Stimulated activated CD4-positive, alpha-beta T cell treated with anti-CD3 and anti-CD28 coated beads, Interleukin-1b, Interleukin-23, amount 100 ng/mL, for 24 hours (primary cell): ENCODE measurements at places on chromosomes 5 and 9.

DNA sequence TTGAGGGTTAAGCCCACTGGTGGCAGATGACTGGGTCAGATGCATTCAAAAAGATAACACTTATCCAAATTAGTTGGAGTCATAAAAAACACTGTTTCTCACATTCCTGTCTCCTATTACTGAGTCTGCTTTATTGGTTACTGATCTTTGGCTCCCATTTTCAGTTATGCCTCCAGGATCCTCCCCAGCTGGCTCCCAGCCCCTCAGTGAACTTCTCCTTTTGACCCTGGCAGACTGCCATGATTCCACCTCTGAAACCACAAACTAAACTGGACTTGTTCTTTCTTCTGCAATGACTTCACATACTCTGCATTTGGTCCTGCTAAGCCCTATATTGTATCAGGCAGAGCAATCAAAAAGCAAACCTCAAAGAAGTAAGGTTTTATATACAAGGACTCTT, 860.8 kb upstream of the DMAC1 start:
- no peak for DNase-seq

GRCh38 chr5:130234816-130235215, 330.6 kb downstream of the CHSY3 start:
- no peak for DNase-seq

DNA sequence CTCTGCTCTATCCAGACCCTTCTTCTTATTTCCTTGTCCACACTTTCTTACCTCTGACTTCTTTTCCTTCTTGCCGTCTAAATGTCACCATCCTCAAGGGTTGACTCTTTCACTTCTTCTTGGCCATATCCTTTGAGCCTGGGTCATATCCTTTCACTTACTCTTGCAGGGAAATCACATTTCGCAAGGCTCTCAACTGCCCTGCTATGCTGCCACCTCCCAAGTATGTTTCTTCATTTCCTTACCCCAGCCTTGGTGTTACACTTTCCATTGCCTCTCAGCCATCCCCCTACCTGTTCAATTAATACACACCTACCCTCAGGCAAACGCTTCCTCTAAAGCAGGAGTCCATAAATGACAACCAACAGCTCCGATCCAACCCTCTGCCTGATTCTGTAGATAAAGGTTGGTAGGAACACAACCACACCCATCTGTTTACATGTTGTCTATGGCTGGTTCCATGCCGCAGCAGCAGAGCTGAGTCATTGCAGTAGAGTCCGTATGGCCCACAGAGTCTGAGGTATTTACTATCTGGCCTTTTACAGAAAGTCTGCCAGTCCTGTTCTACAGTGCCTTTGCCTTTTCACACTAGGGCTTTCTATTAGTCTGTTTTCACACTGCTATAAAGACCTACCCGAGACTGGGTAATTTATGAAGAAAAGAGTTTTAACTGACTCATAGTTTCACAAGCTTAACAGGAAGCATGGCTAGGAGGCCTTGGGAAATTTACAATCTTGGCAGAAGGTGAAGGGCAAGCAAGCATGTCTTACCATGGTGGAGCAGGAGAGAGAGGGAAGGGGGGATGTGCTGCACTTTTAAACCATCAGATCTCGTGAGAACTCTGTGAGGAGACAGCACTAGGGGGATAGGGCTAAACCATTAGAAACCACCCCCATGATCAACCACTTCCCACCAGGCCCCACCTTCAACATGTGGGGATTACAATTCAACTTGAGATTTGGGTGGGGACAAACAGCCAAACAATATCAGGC, 97.9 kb downstream of the SV2C start:
- DNase-seq: no peak

GRCh38 chr5:50759526-50760270, 93.3 kb downstream of the PARP8 start:
- no peak for DNase-seq

DNA sequence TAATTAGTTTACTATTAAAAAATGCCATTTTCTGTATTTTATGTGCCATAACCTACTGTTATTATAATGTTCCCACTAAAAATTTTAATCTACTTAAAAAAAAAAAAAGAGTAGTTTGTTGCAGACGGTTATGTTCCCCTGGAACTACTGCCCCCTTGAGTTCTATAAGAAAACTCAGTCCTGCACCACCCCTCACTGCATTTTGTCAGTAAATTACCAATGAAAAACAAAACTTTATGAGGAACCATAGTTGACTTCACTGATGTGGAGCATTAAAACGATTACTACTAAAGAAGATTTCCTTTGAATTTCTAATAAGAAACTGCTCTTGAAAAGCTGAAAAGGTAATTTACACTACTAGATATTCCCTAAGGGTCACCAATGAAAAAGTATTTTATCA, 288.7 kb downstream of the FBXL17 start:
- DNase-seq: no peak

DNA sequence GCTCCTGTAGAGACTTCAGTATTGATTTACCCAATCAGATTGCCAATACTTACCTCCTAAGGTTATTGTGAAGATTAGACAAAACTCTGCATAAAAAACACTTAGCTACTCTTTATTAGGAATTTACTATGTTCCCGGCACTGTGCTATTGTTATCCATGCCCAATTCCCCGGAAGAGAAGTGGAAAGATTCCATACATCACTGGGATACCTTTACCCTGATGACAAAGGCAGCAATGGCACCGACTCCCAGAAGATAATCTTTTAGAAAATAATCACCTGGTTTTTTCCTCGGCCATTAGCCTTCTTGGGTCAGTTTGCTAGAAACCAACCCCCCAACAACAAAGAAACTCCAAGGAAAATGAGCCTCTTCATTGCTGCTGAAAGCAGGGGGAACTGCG, 226.0 kb downstream of the SNX18 start:
- no peak for DNase-seq

GRCh38 chr5:20572614-20573013, 584.6 kb upstream of the CDH18 start:
- DNase-seq: no peak

- DNase-seq: peak; percentile 12
Observed at GRCh38 chr5:158435161-158435616, 576.2 kb upstream of the CLINT1 start.

- DNase-seq: no peak
Observed at GRCh38 chr5:44835693-44836092, 26.9 kb downstream of the MRPS30 start.

GRCh38 chr5:68424799-68425537, 209.4 kb downstream of the PIK3R1 start:
- no peak for DNase-seq

- DNase-seq: no peak
Observed at GRCh38 chr5:138961221-138961620, 86.1 kb upstream of the LRRTM2 start.

- DNase-seq: no peak
Observed at GRCh38 chr5:5221724-5222123, 81.6 kb downstream of the ADAMTS16 start.

DNA sequence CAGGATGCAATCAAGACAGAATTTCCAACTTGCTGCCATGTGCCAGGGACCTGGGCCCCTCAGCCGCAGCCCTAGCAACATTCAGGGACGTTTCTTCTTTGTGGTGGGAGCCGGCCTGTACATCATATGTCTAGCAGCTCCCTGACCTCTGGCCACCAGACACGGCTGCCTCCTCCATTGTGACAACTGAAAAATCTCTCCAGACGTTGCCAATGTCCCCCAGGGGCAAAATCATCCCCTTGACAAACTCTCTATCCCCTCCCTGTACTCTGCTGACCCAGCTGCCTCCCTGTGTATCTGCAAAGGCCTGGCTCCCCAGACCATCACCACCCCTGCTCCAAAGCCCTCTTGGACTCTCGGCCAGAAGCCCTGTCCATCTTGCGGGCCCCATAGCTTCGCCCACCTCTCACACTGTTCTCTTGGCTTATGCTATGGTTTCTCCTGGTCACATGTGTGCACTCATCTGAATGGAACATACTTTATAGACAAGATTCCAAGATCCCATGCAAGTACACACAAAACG, 40.8 kb downstream of the BICD2 start:
- DNase-seq: no peak

- no peak for DNase-seq
Observed at GRCh38 chr9:136618580-136619547, 43.9 kb upstream of the EGFL7 start.

DNA sequence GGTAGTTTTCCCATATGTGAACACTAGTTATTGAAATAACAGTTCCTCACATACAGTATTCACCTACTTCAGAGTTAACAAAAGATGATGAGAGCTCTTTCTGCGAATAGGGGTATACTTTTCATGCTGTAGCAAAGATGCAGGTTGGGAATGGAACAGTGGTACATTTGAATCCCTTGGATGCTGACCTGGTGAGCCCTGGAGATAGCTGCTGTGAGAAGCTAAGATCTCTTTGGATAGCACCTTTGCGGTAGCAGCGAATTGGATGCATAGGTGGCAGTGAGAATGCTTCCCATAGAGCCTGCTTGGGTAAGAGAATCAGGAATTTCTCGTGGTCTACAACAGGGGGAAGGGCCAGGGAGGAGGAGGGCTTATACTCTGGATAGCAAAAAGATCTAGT, 61.2 kb downstream of the NUP214 start:
- no peak for DNase-seq

DNA sequence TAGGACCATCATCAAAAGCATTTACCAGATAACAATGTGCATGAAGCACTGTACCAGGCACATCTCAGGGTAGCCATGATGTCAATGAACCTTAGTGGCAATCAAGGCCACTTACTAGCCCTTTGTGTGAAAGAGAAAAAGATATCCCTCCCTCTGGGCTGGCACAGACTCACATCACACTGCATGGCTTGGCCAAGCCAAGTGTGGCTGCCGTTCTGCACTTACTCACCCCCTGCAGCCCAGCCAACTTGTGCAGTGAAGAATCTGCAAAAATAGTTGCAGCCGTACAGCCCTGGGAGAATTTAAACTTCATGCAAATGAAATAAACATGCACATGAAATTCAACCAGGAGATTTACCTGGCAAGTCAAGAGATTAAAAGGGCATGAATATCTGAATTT, 333.5 kb downstream of the DEPDC1B start:
- DNase-seq: no peak

GRCh38 chr5:134071614-134072207, 42.8 kb upstream of the TCF7 start:
- no peak for DNase-seq

GRCh38 chr9:135791431-135792267, 89.7 kb downstream of the KCNT1 start:
- DNase-seq: no peak

- DNase-seq: no peak
Observed at GRCh38 chr5:654071-654778, 38.9 kb downstream of the TPPP start.

DNA sequence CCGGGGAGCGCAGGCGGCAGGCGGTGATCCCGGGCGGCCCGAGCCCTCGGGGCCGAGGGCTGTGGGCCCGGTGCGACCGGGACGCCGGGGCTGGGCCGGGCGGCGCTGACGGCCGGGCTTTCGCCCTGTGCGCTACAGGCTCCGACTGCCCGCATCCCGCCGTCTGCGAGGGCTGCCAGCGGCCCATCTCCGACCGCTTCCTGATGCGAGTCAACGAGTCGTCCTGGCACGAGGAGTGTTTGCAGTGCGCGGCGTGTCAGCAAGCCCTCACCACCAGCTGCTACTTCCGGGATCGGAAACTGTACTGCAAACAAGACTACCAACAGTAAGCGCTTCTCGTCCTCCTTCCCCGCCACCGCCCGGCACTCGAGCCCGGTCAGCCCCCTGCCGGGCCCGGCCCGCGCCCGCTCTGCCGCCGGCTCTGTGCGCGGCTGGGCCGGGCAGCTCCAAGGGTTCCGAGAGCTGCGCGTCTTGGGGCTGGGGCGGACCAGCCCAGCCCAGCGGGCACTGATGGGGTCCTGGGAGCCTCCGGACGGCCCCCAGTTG, 1.6 kb downstream of the LMX1B start:
- DNase-seq: peak; percentile 20

DNA sequence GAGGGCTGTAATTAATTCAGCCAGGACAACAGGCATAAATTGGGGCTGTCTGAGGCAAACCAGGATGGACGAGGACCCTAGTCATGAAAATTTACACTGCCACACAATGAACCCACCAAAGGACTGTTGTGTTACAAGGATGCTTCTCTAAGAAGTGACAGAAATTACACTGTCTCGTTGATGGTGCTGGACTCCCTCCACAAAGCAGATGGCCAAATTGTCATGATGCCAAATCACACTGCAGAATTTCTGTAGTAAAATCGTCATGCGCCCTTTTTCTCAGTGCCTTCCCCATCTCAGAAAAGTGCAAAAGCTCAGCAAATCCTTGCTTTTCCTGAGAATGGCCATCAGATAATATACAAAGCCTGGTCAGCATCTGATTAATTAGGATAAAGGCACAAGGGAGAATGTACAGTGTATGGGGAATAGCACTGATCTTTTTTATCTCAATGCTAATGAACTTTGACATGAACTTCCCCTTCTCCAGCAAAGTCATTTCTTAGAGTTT, 545.8 kb downstream of the CSNK1G3 start:
- no peak for DNase-seq

- DNase-seq: no peak
Observed at GRCh38 chr9:125911861-125912644, 164.9 kb downstream of the PBX3 start.

- DNase-seq: no peak
Observed at GRCh38 chr9:129463477-129463876, 157.4 kb downstream of the C9orf50 start.

DNA sequence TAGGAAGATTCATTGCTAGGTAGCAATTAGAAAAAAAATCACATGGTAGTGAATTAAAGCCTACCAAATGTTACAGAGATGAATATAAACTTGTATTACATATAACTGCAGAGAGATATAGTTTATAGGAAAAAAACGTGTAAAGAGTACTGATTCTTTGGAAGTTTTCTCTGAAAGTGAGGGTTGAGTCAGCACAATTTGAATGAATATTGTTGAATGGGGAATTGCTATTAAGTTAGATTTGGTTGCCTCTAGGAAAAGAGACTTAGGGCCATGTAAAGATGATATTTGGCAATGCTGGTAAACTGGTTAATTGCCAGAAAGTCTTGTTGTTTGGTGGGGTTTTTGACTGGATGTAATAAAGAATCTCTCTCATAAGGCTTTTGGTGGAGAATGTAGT, 37.2 kb upstream of the TAL2 start:
- DNase-seq: no peak

DNA sequence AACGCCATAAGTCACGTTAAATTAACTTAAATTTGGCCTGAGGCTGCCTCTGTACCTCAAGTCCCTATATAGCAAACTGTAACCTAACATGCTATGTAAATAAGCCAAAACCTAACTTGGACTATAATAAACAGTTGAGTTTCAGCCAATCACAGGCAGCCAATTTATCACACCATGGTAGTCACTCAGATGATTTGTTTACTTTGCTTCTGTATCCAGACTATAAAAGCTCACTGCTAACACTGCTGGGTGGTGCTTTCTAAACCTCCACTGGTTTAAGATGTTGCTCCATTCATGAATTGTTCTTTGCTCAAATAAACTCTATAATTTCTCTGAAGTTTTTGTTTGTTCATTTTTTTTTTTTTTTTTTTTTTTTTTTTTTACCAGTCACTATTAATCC, 62.8 kb downstream of the TRPM3 start:
- DNase-seq: no peak
